ENCODE measurements at places on chromosomes 2 and 18.
A peak's percentile ranks its signal among the peaks of the same experiment; 100 is the strongest.

GRCh38 chr18:48896875-48897511 is 53.8 kb downstream of the SMAD7 start:
- DNase-seq = no peak

DNA sequence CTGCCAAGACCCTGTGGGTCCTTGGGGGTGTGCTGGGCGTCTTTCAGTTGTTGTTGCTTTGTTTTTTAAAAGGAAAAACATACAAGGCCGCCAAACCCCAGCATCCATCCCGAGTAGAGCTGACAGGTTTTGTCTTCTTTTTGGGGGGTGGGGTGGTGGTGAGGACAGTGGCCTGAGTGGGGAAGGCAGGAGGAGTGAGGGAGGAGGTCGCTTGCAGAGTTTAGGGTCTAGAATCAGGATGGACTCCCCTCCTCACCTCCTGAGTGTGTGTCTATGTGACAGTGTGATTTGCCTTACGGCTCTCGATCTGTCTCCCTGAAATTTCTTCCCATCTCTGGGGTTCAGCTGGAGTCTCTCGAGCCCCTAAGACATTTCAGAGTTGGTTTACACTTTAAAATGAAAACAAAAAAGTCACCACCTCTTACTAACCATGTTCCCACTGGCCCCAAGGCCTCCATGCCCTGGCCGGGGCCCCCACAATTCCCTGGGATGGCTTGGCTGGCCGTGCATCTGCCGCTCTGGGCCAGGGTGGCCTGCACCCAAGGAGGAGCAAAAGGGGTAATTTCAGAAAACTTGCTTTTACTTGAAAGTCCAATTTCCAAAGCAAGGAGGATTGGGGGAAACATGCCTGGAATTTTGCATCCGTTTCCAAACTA is 5.0 kb downstream of the SIX3 start:
- DNase-seq = no peak

DNA sequence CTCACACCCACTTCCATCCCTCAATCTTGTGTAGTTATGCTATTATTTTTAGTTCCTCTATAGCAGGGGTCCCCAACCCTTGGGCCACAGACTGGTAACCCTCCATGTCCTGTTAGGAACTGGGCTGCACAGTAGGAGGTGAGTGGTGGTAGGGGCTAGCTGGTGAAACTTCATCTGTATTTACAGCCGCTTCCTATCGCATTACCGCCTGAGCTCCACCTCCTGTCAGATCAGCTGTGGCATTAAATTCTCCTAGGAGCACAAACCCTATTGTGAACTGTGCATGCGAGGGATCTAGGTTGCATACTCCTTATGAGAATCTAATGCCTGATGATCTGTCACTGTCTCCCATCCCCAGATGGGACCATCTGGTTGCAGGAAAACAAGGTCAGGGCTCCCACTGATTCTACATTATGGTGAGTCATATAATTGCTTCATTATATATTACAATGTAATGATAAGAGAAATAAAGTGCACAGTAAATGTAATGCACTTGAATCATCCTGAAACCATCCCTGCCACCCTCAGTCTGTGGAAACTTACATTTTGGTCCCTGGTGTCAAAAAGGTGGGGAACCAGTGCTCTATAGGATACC is 1.6 kb upstream of the RAB11FIP5 start:
- no peak for DNase-seq

DNA sequence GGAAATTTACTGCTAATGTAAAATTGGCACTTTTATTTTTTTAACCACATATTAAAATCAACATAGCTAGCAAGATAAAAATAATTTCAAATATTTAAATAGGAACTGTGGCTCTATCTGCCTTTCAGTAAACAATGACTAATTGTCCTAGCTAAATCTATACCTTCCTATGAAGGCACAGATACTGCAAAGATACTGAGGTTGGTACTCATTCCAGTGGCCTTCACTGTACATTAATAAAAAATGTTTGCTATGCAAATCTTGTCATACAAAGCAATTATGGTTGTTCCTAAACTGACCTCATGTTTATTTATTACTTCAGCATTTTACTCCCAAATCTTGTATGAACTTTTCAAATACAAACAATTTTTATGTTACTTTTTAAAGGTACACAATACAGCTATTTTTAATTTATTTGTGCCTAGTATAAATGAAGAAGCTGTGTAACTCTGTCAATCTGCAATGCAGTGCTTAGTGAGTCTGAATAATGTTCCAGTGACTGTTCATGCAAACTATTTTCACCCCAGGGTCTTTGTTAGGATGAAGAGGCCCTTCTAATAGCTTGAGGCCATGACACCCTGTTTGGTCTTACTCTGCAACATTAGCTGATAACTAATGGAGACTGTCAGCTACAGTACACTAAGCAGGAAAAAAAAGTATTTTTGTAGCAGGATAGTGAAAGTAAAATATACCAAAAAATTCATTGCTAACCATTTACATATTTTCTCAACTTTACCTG is 9.3 kb upstream of the ERBB4 start:
- no peak for DNase-seq

DNA sequence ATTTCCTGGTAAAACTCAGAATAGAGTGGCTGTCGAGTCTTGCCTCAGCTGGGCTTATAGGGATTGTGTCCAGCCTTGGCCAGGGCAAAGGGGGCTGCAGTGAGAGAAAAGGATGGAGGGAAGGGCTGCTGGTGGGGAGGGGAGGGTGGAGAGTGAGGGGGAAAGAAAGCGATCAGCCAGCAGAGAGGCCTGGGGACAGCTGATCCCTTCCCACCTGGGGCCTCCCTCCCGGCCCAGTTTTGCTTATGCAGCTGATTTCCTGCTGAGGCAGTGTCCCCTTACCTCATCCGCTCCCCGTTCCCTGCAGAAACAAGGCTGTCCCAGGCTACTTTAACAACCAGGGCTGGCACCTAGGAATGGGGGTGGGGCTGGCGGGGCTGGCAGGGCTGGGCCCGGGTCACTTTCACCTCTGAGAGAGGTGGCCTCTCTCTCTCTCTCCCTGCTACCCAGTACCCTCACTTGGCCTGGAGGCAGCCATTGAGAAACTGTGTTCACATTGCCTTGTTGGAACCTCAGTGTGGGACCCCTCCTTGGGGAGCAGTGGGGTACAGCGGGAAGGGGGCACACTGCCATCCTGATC is 12.2 kb upstream of the GMPPA start:
- no peak for DNase-seq

GRCh38 chr2:68889021-68889420 is 17.8 kb upstream of the BMP10 start:
- no peak for DNase-seq

- DNase-seq = no peak
Measured at GRCh38 chr2:187936228-187936627, 355.4 kb upstream of the GULP1 start.

DNA sequence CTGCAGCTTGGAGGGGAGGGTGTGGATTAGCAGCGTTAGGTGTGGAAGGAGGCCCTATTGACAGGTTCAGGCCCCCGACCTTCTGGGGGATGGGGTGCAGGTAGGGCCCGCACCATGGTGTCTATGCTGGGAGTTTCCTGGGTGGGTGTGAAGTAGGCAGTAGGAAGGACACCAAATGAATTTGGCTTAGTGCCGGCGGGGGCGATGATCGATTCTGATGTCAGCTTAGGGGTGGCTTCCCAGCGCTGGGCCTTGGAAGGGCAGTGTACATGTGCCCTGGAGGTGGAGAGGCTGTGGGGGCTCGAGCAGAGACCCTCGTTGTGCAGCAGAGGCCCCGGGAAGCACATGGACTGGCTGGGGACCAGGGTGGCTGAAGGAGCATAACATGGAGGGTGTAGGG is 21.6 kb downstream of the DCDC2C start:
- no peak for DNase-seq

DNA sequence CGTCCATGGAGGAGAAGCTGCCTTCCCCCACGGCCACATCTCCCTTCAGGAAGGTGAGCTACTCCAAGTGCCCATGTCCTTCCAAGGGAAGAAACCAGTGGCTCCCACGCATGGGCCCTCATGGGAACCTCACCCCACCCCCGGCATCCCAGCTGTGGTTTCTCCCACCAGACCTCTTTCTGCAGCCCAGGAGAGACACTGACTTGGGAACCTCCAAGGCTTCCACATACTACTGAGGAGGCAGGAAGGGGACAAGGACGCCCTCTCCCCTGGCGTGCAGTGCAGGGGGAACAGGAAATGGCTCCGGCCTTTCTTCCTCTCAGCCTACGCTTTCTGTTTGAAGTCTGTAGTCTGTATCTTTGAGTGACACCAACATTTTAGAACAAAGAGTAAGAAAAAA is 104.5 kb upstream of the EPC2 start:
- DNase-seq = no peak

- no peak for DNase-seq
Measured at GRCh38 chr2:2575870-2576386, 244.9 kb upstream of the MYT1L start.

DNA sequence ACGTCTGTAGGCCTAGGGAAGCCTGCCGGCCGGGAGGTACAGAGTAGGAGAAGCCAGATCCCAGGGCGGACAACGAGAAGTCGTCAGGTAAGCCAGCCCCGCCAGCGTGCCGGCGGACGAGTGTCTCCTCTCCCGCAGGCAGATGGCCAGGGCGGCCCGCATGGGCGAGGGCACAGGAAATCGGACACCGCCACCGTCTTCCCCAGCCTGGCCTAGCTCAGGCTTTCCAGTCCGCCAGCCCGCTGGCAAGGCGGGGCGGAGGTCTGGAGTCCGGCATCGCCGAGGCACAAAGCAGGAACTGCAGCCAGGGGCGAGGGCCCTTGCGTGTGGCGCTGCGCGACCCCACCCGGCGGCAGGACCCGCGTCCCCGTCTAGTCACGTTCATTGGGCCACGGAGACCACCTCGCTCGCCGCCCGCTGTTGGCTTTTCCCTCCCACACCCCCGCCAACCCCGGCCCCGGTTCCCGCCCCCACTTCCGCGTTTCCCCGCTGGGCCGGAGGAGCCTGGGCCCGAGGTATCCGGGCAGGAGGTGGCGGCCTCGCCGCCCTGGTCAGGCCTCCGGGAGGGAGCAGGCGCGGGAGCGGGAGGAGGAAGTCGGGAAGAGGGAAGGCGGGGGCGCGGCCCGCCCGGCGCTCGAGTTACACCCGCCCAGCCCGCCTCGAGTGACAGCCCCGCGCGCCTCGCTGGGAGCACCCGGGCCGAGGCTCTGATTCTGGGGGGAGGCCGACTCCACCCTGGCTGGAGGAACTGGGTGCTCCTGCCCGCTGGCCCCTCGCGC is at the start of gene GPD2:
Gene GPD2, plus strand, starts transcription at position 662 of the 779 bp plus-strand sequence. CDS start 39,727 bp downstream, outside the sequence.
- peak; percentile 88 for DNase-seq

DNA sequence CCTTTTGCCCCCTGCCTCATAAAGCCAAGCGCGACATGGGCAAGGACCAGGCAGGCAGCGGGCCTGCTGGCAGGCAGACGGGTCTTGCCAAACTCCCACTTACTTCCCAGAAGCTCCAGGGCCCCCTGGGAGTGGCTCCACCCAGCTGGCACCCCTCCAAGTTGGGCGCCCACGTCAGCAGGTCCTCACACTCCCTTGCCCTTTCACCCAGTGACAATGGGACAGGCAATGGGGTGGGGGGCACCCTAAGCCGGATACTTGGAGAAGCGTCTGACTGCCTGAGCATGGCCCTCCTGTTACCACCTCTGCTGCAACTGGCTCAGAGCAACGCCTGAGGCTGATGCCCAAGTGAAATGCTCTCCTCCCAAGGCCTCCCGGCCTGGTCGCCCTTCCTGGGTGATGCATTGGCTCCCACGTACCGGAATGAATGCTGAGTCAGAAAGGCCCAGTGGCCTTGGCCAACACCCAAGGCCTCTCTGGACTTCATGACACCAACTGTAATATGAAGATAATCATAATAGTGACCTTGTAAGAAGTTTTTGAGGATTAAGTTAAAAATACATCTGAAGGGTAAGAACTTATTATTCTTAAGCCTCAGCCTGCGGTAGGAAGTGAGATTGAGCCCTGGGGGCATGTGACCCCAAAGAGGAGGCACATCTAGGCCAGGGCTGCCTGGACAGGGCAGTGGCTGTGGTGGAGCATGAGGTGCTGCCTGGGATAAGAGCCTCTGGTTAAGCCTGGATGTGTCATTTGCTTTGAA is 31.6 kb downstream of the KCNK3 start:
- peak; percentile 87 for DNase-seq

DNA sequence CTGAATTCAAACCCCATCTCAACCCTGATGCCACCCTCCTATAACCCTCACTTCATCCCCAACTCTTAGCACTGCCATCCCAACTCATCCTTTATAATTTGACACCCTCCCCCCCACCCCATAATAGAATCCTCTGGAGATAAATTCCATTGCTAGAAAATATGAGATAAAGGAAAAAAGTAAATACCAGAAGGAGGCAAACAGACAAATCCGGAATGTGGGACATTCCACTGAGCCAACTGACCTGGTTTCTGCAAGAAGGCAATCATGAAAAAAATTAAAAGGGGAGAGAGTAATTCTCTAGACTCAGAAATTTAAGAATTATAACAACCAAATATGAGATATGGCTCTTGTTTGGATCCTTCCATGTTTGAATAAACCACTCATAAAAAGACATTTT is 132.4 kb downstream of the CYP26B1 start:
- DNase-seq = no peak

DNA sequence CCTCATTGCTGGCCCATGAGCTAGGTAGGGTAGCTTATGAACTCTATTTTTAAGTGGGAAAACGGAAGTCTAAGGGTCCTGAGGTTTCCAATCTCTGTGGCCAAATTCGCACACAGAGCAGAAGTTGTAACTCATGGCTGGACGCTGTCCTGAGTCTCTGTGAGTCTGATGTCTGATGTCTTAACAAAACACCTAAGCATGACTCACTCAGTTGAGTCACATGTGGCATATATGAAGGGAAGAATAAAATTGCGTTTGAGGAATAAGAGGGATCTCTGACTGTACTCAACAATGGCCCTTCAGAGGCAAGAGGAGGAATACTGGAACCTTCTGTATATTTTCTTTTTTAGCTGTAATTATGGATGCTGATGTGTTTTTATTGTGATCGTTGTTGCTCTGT is 569.7 kb downstream of the RIT2 start:
- DNase-seq = peak; percentile 43

DNA sequence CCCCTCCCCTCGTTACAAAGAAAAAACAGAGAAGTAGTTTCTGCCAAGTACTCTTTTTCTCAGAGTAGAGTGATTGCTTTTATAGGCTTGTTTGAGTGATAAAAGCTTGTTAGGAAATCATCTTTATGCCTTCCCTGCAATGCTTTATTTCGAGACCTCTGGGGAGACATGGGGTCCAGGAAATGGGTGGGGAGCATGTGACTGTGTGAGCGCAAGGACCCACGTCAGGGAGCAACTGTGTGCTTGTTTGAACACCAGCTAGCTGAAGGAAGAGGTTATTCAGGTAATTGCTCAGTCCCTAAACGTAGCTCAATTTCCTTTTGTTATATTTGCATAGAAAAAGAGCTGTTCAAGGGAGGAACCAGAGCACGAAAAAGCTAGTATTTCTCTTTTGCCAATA is 187.3 kb downstream of the FAM210A start:
- DNase-seq = no peak

DNA sequence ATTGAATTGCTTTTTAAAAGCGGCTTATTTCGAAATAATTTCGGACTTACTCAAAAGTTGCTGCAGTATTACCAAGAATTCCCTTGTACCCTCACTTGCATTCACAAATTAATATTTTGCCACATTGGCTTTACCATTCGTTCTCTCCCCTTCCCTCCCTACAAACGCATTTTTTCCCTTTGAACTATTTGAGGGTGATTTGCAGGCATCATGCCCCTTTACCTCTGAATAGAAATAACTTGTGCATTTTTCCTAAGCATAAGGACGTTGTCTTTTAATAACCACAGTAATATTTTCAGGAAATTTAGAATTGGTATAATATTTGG is 608 bp downstream of the CCDC138 start:
- no peak for DNase-seq
